Stimulated activated effector memory CD8-positive, alpha-beta T cell treated with anti-CD3 and anti-CD28 coated beads, Interleukin-12 subunit alpha, Interleukin-12 subunit beta, amount 100 ng/mL, for 72 hours (primary cell): ENCODE measurements at places on chromosomes 4 and X.

- DNase-seq: no peak
Measured at GRCh38 chr4:63085091-63085490, 1324.2 kb downstream of the TECRL start.

DNA sequence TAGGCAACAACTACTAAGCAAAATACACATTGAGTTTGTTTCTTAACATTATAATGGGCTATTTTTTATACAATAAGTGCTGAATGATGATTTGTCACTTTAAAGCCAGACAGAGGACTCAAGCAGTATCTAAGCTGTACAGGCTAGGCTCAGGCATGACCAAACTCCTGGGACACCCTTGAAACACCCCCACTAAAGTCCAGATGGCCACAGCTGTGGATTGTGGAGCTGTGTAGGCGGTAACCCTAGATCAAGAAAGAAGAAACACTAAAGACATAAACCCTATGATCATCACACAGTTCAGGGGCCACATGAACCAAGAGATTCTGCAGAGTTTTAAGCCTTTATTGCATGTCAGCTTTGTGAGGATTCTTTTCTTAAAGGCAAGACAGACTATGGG is 25.1 kb downstream of the TAB3 start:
- no peak for DNase-seq

DNA sequence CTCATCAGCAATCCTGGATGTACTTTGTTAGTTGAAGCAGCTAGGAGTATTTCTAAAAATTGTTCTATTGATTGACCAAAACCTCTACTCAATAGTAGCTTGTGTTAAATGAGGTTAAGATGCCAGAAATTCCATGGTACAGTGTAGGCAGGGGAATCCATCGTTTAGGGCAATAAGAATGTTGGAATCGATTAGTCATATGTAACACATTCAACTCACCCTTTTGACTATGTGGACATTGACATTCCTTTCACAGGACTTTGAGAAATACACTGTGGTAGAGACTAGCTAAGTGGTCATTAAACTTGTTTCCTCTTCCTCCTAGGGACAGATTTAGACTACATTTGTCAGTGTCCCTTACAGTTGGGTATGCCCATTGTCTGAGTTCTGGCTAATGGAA is 40.2 kb downstream of the KDM5C start:
- DNase-seq: no peak

GRCh38 chrX:12567857-12568256 is 223.4 kb upstream of the PRPS2 start:
- no peak for DNase-seq

GRCh38 chr4:110032603-110033002 is 119.9 kb downstream of the EGF start:
- DNase-seq: no peak

GRCh38 chr4:101018836-101019235 is 328.5 kb downstream of the PPP3CA start:
- no peak for DNase-seq

- no peak for DNase-seq
Measured at GRCh38 chrX:49177873-49178480, 6.3 kb downstream of the PLP2 start.

- no peak for DNase-seq
Measured at GRCh38 chr4:156771171-156771837, 200.3 kb downstream of the PDGFC start.

DNA sequence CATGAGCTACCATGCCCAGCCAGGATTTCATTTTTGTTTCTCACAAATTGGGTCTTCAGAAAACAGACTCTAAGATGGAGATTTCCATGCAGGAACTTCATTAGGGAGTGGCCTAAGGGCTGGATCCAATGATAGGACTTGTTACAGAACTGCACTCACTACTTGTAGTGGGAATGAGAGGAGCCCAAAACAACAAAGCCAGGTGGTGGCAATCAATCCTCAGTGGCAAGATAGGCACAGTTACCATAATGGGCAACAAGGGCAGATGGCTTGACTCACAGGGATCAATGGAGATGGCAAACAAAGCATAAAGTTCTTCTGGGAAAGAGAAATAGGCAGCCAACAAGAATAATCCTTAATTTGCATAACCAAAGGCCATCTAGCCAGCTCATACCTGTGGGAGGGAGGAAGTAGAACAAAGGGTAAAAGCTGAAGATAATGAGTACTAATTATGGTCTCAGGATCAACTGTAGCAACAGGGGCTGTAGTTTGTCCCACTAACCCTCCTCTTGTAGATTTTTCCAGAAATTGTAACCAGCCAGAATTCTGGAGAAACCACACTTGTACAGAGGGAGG is 72.8 kb upstream of the MAPK10 start:
- no peak for DNase-seq

DNA sequence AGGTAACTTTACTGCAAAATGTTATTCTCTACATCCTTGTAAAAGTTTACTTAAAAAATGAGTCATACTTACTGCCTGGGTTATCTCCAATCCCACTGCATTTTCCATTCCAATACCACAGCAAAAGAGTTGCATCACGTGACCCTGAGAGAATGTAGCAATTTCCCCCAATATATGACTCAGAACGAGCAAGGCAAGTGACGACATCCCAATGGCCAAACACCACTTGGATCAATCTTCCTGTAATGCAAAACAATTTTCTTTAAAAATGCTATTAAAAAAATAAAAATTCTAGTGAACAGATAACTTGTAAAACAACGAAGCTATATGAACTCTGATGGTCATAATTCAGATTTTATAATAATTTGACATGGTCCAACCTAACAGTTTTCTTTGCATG is 224.3 kb downstream of the DCLK2 start:
- DNase-seq: no peak

DNA sequence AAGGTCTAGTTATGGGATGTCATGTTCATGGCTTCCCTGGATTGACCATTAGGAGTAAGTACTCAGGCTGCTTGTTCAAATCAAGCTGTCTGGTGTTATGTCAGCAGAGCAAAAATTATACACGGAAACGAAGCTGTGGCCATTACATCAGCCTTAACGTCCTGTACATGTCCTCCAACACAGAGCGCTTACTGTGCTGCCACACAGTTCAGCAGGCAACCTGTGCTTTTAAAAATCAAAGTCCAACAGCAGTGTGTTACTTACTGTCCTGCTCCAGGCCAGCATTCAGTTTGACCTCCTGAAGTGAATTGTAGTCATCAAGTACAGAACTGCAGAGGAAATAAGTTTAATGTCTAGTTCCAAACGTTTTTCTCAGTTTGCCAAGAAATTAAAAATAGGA is 46.0 kb downstream of the KLHL34 start:
- DNase-seq: no peak

GRCh38 chr4:122666527-122667245 is 45.8 kb upstream of the IL21 start:
- DNase-seq: no peak

DNA sequence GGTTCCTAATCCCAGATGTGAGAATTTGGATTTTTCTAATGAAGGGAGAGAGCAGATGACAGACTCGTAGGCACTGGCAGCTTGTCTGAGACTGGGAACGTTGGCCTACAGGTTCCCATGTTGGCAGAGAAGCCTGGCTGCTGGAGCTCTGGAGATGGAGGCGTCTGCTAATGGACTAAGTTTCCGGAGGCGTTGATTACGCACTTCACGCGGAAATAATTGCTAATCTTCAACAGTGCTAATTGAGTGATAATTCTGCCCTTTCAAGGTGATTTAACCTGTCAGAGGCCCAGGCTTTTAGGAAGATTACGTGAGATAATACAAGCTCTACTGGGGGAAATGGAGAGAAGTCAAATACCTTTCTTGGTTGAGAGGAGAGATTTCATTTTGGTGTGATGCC is 77.4 kb downstream of the PSAPL1 start:
- no peak for DNase-seq

DNA sequence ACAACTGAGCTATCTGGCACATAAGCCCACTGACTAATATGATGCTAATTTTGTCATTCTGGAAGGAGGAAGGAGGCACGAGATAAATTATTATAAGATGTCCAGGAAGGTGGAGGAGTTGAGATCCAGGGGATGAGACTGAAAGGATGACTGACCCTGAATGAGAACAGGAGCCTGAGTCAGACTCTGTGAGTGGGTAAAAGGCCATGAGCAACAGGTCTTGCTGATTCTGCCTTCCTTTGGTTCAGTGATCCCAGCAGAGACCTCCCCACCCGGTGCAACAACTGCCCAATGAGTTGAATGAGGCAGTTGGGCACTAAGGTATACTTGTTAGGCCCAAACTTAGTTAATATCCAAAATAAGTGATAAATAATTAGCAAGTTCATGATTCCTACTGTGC is 238.1 kb upstream of the GPC4 start:
- no peak for DNase-seq

DNA sequence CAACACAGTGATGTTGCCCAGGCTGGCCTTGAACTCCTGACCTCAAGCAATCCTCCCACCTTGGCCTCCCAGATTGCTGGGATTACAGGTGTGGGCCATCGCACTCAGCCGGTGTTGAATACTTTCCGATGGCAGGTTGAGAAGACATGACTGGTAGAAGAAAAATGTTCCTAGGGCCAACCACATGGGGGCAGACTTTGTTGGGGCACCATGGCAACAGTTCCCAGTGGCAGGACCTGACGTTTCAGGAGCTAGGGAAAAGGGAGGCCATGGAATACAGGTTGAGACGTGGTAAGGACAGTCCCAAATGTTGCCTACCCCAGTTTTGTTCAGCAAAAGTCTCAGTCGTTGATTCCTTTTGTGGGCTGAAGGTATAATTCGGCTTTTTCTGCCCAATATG is 134.6 kb downstream of the ASMT start:
- DNase-seq: no peak

DNA sequence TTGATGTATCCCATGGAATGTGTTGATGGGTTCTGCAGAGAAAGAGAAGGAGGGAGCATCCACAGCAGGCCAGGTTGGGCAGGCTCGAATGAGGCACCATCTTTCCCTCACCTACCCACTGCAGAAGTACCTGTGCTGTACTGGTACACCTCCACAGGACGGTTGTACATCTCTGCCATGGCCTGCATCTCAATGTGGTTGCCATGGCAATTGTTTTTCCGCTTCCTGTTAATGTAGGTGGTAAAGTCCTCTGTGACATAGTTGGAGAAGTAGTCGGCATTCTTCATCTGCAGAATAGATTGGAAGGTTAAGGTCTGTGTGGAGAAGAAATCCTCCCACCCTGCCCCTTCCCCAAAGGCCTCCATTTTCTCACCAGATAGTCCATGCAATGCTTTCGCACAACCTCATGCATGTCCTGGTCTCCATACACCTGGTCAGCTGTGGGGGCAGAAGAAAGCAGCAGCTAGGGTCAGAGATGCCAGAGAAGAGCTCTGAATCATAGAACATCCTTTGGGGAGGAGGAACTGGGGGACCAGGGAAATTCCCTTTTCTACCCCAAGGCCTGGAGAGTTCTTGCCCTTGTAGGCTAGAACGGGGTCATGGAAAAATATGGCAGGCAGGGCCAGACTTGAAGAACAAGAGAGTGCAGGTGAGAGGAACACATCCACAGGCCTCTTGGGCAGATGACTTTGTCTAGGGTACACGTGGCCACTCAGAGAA is 15.9 kb upstream of the PIM2 start:
- DNase-seq: no peak

DNA sequence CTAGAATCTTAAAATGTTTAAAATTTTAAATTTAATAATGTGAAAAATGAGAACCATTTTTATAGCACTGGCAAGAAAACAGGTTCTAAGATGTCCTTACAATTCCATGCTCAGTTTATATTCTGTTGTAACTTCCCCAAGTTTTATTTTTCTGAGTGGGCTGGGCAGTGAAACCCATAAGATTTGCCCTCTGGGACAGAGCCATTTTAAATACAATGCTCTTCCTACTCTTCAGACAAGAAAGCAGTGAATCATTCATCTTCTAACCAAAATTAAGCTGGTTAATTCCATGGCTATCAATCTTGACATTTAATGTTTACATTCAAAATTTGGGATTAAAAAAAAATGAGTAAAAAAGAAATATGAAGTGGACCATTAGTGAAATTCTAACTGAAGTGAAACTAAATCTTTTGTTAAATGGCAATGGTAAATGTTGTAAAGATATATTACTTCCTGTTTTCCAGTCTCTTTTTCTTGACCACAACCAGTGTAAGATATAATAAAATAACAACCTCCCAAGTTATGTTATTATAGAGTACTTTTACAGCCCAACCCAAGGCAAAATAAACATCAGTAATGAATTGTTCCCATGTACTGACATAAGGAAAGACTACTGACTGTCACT is 37.2 kb upstream of the PTPN13 start:
- no peak for DNase-seq

- DNase-seq: no peak
Measured at GRCh38 chr4:14254252-14254651, 626.7 kb upstream of the BOD1L1 start.
